SK-MEL-5 (cell line): ENCODE measurements at places on chromosomes 12 and 14. TPM values are rescaled to one million over a fixed set of nuclear protein-coding genes. Genes with fewer than 3 reads are reported as not detected.

- DNase-seq: no peak
These were observed 122.2 kb downstream of the DAAM1 start for GRCh38 chr14:59310633-59311032.

DNA sequence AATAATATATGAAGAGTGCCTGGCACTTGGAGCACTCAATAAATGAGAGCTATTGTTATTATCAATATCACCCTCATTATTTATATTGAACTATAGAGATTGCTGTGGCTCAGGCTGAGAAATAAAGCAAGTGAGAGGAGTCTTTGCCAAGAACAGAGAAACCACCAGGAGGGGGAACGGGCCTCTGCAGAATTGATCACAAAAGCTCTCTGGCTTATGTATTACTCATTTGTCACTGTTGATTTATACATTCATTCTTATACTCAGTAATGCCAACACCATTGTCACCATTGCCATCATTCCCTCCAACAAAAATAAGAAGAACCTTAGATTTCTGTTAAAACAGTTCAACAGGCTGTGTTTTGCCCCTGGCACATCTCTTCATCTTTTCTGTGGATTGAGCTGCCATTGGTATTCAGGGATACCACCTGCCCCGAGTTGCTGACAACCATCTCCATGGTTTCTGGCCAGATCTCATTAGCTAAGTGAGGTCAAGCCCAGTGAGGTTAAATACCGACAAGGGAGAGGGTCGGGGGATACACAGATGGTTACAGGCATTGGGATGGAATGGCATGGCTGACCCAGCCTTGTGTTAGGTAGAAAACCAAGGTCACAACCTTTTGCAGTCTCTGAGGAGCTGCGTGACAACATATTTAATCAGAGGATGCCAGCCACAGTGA, 21.8 kb upstream of the PCNX1 start:
- no peak for DNase-seq

DNA sequence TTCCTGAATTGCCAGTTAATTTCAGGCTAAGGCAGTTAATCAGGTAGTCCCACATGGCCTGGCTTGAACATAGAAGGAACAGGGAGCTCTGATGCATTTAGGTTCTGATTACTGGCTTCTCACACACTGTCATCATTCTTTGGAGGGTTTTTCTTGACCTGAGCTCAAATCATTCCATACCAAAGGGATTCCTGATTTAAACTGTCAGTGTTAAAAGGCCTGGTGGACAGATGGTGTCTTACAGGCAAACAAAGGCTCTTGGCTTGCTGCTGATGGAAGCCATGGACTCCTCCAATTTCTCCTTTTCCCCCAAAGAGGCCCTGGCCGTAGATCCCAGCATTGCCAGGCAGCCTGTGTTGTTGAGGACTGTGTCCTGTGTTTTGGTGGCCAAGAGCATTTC, 30.2 kb downstream of the CACNA1C start:
- no peak for DNase-seq

GRCh38 chr12:62252576-62252975, 7.6 kb upstream of the USP15 start:
- DNase-seq: peak; percentile 52

DNA sequence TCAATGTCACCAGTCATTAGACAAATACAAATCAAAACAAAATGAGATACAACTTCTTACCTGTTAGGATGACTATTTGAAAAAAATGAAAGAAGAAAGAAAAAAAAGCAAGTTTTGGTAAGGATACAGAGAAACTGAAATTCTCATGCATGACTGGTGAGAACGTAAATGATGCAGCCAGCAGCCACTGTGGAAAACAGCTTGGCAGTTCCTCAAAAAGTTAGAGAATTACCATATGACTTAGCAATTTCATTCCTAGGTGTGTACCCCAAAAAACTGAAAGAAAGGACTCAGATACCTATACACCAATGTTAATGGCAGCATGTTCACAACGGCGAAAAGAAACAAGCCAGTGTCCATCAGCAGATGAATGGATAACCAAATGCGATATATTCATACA, 26.6 kb downstream of the NINJ2 start:
- DNase-seq: no peak

- DNase-seq: no peak
These were observed 31.2 kb upstream of the VASH1 start for GRCh38 chr14:76729953-76730505.

DNA sequence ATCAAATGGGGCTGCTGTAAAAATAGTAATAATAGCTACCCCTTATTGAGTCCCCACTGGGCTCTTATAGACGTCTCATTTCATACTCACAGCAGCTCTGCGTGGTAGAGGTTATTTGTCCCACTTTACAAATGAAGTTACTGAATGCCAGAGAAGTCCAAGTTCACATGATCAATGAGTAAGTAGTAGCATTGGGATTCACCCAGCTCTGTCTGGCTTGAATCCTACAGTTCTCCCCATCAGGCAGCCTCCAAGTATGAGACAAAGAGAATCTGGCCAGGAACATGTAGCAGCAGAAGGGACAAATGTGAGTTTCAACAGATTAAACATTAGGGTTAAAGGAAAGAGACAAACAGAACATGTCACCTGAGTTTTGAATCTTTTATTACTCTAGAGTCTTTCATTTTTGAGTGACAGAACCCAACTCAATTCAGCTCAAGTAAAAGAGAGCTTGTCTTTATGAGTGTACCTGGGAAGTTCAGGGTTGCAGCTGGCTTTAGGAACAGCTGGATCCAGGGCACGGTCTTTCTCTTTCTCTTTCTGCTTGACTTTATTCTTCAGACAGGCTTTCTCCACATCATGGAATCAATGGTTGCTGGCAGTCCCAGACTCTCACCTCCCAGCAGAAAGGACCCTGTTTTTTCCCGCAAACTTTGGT, 64.1 kb upstream of the JDP2 start:
- DNase-seq: no peak

DNA sequence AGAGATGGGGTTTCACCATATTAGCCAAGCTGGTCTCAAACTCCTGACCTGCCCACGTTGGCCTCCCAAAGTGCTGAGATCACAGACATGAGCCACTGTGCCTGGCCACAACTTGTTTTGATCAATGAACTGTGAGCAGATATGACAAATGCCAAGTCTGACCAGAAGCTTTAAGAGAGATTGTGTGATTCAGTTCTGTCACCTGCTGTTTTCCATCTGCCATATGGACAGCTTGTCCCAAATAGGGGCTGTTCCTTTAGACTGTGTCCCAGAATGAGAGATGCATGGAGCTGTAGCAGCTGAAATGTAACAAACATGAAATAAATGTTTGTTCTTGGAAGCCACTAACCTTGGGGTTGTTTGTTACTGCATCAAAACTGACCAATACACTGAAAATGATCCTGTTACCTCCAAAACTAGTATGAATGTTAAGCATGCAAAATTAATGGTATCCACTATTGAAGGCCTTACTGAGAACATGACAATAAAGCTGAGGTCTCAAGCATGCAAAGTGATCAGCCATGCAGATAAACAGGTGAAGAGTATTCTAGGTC, 65.9 kb upstream of the MED13L start:
- no peak for DNase-seq

GRCh38 chr12:92130999-92131398, 14.6 kb downstream of the BTG1 start:
- no peak for DNase-seq

DNA sequence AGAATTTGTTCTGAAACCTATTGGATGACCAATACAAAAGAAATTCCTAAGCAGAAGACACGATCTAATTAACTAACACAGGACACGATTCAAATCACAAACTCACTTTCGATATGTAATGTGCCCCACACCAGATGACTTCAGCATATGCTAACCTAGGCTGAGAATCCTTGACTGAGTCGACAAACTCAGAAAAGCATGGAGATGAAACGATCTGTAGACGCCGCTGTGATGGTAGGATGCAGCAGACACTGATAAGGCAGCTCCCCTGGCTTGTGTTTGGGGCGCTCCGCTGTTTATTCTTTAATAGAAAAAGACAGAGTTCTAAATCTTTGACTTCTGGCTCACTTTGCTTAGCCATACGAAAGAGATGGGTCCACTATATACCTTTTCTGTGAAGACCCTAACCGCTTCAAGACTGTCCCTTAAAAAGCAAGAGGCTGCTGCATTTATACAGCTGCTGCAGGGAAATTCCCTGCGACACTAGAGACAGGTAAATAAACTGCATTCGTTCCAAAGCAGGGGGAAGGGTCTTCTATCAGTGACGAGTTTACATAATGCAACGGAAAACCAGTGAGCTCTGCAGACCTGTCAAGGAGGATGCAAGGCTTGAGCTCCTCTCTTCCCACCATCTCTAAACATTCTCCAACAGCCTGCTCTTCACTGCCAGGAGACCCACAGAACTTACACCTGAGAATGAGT, 929 bp downstream of the CHD8 start:
- peak; percentile 1 for DNase-seq

DNA sequence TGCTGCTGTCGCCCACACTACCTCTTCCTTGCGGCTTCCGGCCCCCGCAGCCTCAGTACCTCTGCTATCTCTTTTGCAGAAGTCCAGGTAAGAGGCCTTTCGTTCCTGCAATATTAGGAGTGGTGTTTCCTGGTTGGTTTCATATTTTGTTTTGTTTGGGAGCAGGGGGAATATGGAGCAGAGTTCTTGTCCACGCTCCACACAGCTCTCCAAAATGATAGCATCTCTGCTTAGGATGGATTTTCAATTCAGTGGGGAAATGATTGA, 768 bp downstream of the OXA1L start:
- no peak for DNase-seq

DNA sequence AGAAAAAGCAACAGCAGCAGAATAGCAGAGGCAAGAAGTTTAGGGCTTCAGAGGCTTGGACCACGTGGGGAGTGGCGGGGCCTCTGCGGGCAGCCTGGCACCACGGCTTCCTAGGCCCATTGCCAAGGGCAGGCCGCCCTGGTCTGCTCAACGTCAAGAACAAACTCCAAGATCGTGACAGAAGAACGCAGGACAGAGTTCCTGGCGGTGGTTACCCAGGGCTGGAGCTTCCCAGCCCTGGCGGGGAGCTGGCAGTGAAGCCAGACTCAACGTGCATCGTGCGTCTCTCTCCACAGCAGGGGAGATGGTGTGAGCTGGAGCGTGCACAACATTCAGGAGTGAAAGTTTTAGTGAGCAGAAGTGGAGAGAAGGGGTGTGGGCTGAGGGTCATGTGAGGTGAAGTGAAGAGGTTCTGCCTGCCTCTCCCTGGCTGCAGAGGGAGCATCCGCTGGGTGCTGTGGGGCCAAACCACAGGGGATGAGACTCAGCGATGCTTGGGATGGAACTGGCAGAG, 13.9 kb upstream of the CACNA2D4 start:
- no peak for DNase-seq

DNA sequence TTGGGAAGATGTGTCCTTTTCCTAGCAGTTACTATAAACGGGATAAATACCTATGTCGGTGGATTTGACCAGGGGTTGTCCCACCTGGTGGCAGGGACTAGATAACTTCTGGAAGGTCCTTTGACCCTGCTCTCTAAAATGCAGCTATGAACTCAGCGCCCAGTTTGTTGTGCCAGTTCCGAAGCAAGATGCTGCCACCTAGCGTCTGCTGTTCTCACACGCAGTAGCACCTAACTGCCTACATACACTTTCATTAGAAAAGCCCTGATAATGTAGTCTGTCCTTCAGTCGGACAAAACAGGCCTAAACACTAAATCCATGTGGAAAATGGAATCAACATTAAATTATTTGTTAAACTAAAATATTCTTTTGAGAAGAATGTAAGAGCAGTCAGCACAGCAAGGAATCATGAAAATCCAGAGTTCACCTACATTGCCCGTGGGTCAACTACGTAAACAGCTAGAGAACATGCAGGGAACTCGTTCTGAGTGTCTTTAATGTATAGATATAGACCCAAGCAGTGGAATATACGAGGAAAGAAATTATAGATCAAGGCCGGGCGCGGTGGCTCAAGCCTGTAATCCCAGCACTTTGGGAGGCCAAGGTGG, 51.1 kb upstream of the CRACR2A start:
- DNase-seq: peak; percentile 82

DNA sequence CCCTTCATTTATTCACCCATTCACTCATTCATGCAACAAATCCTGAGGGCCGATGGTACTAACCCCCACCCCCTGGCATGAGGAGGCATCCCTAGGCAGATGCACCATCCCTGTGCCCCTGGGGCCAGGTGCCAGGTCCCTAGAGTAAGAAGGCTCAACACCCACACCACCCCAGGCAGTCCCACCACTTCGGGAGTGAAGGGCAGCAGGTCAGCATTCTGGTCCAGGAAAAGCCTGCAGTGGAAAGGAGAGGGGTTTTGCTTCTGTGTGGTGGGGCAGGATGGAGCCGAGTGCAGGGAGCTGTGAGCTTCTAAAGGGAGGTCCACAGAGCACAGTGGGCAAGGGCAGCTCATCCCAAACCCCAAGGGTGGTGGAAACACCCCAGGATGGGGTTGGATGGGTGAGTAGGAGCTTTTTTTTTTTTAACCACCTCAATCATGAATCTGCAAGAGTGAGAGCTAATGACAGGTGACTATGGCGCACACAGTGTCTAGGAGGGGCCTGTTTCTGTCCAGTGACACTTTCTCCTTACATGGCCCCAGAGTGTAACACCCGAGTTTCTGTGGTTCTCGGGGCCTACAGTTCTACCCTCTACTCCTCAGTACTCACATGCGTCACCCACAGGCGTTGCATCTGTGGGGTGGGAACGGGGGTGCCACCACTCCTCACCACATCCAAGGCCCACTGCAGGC, 414.3 kb downstream of the TMEM121 start:
- DNase-seq: no peak

- DNase-seq: peak; percentile 44
These were observed 141.5 kb upstream of the ARID2 start for GRCh38 chr12:45587877-45588533.

DNA sequence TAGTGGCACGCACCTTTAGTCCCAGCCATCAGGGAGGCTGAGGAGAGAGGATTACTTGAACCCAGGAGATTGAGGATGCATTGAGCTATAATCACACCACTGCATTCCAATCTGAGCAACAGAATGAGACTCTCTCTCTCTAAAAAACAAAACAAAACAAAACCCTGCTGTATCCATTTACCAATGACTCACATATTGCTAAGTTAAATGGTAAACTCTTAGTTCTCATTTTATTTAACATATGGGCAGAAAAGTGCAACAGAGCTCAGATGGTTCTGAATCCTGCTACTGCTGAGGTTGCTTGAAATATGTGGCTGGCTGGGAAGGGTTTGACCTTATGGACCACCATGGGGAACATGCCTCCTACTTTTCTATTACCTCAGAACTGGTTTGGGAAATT, 33.7 kb upstream of the CCNT1 start:
- DNase-seq: no peak

- peak; percentile 81 for DNase-seq
These were observed at the start of gene GLTP for GRCh38 chr12:109880043-109880931. Gene GLTP, minus strand, starts transcription at chr12:109880541. Its CDS starts 167 bp downstream, at chr12:109880374.

- DNase-seq: no peak
These were observed 38.8 kb downstream of the UBR7 start for GRCh38 chr14:93245764-93246420.

- DNase-seq: no peak
These were observed 9.1 kb upstream of the DDX47 start for GRCh38 chr12:12804011-12804410.

GRCh38 chr12:47226199-47226598, 146.4 kb upstream of the AMIGO2 start:
- no peak for DNase-seq

The CD69 gene
- total RNA-seq: not detected in 2 replicates

The POLE2 gene
- 15.6 and 16.3 TPM in 2 replicates for total RNA-seq

The CLEC4C gene
- not detected in 2 replicates for total RNA-seq

The DERA gene
- 178 and 200 TPM in 2 replicates for total RNA-seq

The KSR2 gene
- total RNA-seq: 0.03 TPM in 1 of 2 replicates, not detected in the other

The NKX2-1 gene
- not detected in 2 replicates for total RNA-seq

The KTN1 gene
- total RNA-seq: 123 and 132 TPM in 2 replicates

The BEGAIN gene
- 5.3 and 10.0 TPM in 2 replicates for total RNA-seq

The NEUROD4 gene
- not detected in 2 replicates for total RNA-seq

The CCDC177 gene
- 0.05 and 0.16 TPM in 2 replicates for total RNA-seq
